ENCODE measurements at places on chromosomes 4 and X.
A peak's percentile ranks its signal among the peaks of the same experiment; 100 is the strongest.

GRCh38 chr4:167966143-167966542 is 126.2 kb upstream of the ANXA10 start:
- no peak for DNase-seq

- no peak for DNase-seq
Measured at GRCh38 chr4:88516746-88517145, 6.8 kb downstream of the PYURF start.

- DNase-seq: no peak
Measured at GRCh38 chr4:185112104-185112503, 31.0 kb upstream of the SLC25A4 start.

GRCh38 chr4:90888571-90888970 is 761.4 kb downstream of the CCSER1 start:
- no peak for DNase-seq

DNA sequence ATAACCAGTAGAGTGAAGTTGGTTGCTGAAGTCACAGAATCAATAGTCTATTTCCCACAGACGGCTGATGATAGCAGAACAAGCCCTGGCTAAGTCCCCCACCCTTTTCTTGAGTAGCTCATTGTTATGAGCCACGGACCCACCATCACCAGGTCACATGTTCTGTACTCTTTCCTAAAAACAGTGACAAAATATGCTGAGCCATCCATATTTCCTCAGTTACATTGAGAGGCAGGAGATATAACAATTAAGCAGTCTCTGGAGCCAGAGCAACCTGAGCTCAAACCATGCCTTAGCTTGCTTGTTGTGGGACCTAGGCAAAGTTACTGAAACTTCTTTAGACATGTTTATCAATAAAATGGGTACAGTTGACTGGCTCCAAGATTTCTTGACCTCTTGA is 2.9 kb upstream of the CSTF2 start:
- no peak for DNase-seq

- DNase-seq: peak; percentile 47
Measured at GRCh38 chr4:1512738-1513660, 106.8 kb upstream of the NKX1-1 start.

- DNase-seq: no peak
Measured at GRCh38 chr4:134634301-134634700, 432.7 kb upstream of the PABPC4L start.

- DNase-seq: no peak
Measured at GRCh38 chrX:113947548-113947947, 636.3 kb upstream of the HTR2C start.
